Activated naive CD4-positive, alpha-beta T cell treated with anti-CD3 and anti-CD28 coated beads, Interleukin-2, amount 10 ng/mL, durations not matched to agents 7 days and 5 days (primary cell): ENCODE measurements at places on chromosomes 7 and 10.

- DNase-seq = no peak
Measured at GRCh38 chr7:24381894-24382505, 98.0 kb downstream of the NPY start.

DNA sequence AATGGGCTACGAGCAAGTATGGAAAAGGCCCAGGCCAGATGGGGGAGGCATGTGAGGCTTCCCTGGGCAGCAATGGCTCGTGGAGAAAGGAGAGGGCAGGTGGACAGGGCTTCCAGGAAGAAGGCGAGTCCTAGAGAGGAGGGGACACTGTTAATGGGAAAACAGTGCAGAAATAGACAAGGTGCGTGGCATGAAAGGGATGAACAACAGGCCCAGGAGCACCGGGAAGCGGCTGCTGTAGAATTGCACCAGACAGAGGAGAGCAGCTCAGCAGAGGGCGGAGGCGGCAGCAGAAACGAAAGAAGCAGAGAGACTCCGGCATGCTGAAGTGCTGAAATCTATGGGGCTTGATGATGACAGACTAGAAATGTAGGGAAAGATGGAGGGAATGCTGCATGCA lies 102.1 kb downstream of the PIP4K2A start:
- peak; percentile 54 for DNase-seq

GRCh38 chr7:44891372-44891771 lies 6.0 kb upstream of the PURB start:
- peak; percentile 60 for DNase-seq

DNA sequence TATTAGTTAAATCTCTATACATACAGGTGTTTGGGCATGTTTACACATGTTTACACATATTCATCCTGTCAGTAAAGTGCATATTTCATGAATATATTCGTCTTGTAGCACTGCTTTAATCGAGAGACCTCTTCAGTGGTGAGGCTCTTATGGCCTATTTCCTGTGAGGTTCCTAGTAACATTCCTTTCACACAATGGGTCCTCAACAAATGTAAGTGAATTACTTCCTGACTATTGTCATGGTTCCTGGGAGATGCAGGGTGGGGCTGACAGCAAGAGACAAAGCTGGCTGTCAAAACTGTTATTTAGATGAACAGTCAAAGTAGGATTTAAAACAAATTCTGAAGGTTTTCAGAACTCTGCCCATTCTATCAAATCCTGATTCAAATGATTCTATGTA lies 12.4 kb upstream of the SEMA3A start:
- DNase-seq = no peak

GRCh38 chr7:123961771-123962170 lies 36.7 kb downstream of the SPAM1 start:
- DNase-seq = no peak

- no peak for DNase-seq
Measured at GRCh38 chr7:9175871-9176270, 742.5 kb downstream of the NXPH1 start.

DNA sequence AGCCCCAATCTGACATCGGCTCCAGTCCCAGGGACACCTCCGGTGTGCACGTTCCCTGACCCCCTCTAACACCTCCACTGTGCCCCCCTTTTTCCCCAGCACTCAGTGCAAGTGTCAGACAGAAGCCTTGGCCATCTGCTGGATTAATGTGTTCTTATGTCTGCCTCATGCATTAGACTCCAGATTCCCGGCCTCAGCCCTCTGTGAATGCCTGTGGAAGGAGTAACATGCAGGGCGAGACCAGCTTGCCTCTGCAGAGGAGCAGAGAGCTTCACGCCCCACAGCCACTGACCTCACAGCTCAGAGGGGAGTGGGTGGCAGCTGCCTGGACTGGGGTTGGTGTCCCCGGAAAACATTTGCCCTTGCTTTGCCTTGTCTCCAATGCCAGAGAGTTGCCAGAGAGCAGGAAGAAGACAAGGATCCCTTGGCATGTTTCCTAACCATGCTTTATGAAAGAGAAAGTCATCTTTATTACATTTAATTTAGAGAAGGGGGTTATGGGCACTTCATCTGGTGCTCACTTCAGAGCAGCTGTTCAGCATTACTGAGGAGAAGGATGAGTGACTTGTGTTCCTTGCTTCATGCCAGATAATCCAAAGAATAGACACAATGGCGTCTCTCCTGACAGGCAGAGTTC lies 91.6 kb upstream of the CXCL12 start:
- no peak for DNase-seq

- no peak for DNase-seq
Measured at GRCh38 chr10:3778692-3779157, 6.3 kb downstream of the KLF6 start.

GRCh38 chr10:95431900-95432342 lies 129.2 kb downstream of the SORBS1 start:
- no peak for DNase-seq

DNA sequence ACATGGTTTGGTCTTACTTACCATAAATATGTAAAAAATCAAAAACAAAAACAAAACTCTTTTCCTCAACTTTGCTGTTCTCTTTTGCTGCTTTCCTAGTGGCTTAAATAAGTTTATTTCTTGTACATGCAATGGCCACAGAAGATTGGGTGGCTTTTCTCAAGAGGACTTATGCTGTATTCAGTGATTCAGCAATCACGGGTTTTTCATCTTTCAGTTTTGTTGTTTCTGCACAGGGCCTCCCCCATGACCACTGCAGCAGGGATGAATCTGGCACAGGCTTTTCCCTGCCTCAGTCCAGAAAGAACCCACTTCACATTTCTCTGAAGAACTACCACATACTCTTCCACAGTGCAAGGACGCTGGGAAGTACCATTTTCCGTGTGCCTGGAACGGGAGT lies 355.0 kb downstream of the RNLS start:
- no peak for DNase-seq

DNA sequence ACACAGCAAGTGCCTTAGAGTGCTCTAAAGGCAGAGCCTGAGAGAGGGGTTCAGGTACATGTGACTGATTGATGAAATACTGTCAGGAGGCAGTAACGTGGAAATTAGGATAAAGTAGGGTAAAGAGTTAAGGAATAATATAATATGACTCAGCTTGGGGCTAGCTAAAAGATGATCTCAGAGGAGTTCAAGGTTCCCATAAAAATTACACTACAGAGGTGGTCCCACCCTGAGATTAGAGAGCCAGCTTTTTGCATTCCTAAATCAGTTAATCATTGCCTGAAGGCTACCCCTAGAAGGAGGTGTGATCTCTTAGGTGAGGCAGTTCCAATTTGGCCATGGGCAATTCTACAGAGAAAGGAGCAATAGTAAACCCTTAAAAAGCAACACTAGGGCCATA lies 5.8 kb downstream of the LIPJ start:
- no peak for DNase-seq

GRCh38 chr7:15885678-15886077 lies 199.2 kb upstream of the MEOX2 start:
- no peak for DNase-seq

- no peak for DNase-seq
Measured at GRCh38 chr10:101136007-101136707, 5.1 kb downstream of the TLX1 start.

- DNase-seq = no peak
Measured at GRCh38 chr7:38070718-38071117, 107.3 kb upstream of the STARD3NL start.

DNA sequence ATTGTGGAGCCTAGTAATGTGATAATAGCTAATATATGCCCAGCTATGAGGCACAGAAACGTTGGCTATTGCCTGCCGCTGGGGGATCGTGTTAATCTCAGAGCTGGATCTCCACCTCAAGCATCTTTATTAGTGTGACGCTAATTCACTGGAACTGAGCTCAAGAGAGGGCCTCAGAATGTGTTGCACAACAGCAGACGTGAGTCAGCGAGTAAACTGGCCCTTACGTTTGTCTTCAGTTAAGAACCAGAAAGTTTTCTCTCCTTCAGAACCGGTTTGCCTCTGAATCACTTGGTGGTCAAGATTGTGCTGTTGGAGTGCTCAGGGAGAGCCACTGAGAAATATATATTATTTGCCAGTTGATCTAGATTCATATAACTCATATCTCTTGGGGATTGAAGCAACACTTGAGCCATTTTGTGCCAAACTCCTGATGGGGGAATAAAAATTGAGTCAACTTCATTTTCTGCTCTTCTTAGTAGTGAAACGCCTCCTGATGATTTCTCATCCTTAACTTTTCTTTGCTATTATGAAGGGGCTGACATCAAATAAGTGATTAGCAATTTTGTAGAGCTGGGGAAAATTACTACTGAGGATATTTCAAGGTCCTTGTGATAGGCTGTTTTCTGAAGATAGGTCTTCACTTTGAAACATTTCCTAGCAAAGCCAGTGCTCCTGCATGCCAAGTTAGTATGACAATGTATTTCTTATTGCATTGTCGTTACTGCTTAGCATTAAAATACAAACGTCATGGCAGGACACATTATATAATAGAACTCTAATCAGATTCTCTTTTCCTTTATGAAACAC lies 22.3 kb downstream of the BZW2 start:
- DNase-seq = no peak
